ENCODE measurements at places on chromosomes 2 and 18. TPM values are rescaled to one million over a fixed set of nuclear protein-coding genes. Genes with fewer than 3 reads are reported as not detected.

DNA sequence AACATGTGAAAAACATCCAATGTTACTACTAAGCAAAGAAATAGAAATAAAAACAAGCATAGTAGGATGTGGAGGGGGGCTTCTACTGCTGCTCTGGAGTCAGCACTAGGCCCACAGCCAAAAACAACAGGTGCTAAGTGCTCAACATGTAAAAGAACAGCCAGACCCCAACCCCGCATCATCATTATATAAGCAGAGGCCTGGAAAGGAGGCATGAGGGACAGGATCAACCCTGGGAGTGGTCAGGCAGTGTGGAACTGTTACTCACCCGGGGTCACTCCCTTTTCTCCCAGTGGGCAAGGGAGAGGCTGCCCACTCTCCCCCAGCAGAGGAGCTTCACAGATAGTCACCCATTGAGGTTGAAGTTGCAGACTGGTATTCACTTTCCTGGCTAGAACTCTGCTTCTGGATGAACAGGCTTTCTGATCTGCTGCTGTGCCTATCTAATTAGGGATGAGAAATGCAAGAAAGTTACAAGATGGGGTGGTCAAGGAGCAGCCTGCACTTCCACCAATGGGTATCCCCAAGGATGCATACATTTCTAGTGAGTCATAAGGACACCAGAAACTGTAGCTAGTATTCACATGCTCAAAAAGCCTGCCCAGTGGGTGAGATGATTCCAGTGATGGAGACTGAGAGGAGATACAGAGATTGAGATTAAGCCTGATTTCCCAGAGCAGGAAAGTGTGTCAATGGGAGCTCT, 480.1 kb upstream of the TCF4 start:
- peak; percentile 86 for DNase-seq

DNA sequence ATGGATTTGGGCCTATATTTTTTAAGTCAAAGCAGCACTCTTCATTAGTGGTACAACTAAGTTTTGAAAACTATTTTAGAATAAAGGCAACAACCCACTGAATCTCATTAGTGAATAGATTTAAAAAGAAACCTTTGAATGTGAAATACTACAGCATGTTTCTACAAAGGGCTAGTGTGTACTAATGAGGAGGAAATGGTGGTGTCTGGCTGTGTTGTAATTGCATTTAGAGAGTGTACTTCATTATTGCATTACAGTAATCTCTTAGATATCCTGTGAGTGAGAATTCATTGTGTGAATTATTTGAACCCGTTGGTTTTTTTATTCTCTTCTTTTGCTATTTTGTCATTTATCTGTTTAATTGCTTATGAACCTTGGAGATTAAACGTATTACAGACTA, 575.4 kb upstream of the FAM98A start:
- DNase-seq = no peak

- no peak for DNase-seq
These were observed 36.3 kb downstream of the OSGEPL1 start for GRCh38 chr2:189726271-189726670.

DNA sequence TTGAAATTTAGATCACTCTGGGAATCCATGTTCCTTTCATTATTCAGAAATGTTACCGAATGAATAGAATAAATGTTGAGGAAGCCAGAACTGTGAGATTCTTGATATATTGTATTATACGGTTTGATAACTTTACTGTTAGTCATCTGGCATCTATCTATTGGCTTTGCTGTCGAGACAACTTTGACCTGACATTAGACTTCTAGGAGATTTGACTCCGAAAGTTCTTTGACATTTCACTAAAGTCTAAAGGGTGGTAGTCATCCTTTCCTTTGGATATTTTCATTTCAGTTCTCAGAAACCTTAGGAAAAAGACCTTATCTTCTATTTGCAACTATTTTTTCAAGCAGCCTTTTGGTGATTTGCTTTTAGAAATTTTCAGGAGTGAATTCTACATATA, 1.9 kb downstream of the BMPR2 start:
- peak; percentile 19 for DNase-seq

Gene TNFAIP6
- total RNA-seq = not detected

- no peak for DNase-seq
These were observed 143.9 kb upstream of the L3MBTL4 start for GRCh38 chr18:6558446-6559156.

DNA sequence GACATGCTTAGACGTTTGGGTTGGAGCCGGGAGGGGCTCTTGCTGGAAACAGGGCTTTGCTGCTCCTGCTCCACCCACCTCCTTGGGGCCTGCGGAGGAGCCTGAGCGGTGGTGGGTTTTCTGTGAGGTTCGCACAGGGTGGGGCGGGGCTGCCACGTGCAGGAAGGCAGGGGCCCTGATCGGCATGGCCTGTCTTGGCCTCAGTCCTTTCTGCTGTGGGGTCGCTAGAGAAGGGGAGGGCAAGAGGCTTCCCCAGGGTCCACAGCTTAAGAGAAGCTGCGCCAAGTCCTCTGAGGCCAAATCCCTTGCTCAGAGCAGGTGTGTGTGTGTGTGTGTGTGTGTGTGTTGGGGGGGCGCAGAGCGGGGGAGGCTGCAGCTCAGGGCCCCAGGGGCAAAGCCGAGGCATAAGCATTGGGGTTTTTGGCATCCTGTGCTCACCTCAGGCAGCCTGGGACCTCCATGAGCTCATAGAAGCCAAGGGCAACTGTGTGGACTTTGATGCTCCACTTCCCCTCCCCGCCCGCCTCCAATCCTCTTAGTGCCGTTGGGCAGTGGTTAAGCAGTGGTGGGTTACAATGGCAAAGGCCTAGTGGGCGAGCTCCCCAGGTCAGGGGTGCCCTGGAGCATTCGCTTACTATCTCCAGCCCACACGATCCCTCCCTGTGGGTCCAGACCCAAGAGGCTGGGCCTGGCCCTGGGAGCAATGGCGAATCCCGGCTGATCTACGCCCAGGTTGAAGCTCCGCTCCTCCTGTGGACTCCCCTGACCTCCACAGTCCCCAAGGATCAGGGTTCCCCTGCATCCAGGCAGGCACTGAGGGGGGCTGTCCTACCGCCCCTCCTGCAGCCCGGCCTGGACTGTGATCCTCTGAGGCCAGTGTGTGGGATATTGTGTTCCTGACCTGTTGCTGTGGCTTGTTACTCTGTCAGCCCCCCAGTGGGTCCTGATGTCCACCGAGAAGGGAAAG, 28.9 kb downstream of the TOGARAM2 start:
- no peak for DNase-seq
